Stimulated activated CD8-positive, alpha-beta memory T cell treated with anti-CD3 and anti-CD28 coated beads, Interleukin-4, amount 100 ng/mL, for 1 hour (primary cell): ENCODE measurements at places on chromosomes 1 and 21.

- no peak for DNase-seq
These were observed 17.2 kb upstream of the NPHP4 start for GRCh38 chr1:6009120-6010040.

DNA sequence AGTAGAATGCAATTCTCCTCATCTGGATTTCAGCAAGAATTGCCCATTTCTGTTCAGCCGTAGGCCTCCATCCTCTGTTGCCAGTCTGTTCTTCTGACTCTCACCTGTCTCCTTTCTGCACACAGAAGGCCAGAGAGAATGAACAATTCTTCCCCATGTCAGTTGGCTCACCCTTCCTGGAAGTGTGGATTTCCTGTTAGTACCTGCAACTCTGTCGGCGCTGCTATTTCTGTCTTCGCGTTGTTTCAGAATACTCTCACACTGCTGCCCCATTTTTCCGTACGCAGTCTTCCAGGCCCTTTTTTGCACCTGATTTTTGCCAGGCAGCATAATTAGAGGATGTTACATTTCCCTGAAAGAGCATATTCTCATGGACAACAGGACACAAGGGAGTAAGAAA lies 200.7 kb downstream of the FGGY start:
- DNase-seq: no peak

GRCh38 chr1:150092180-150092791 lies 24.7 kb downstream of the VPS45 start:
- no peak for DNase-seq

DNA sequence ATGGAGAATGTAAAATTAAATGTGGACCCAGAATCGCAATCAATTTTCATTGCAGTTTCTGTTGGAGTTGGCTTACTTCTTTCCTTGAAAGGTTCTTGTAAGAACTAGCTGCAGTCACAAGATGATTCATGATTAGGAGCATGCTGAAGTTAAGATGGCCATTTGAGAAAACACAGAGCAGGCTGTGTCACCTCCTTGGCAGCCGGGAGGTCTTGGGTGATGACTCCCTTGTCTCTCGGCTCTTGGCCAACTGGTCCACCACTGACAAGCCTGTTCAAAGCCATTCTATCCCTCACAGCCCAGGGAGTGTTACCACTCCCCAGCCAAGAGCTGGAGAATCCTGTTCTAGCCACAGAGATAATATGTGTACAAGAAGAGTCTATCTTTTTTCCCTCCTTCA lies 40.6 kb downstream of the OPTC start:
- DNase-seq: no peak
